SK-N-DZ (cell line): ENCODE measurements at places on chromosomes 6 and 20.

DNA sequence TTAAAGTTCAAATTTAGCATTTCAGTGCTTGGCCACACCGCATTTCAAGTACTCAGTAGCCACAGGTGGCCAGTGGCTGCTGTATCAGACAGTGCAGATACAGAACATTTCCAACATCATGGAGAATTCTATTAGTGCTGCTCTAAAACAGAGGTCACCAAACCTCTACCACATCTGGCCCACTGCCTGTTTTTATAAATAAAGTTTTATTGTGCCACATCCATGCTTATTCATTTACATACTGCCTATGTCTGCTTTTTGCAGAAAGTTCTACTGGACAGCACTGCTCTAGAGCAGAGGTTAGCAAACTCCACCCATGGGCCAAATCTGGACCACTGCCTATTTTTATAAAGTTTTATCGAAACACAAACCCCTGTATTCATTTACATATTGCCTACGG, 3.7 kb upstream of the PTPRT start:
- DNase-seq, result no peak

GRCh38 chr6:97215157-97215769, 67.8 kb downstream of the MMS22L start:
- peak; percentile 45 for DNase-seq

GRCh38 chr6:39221779-39222641, 7.3 kb downstream of the KCNK5 start:
- no peak for DNase-seq

DNA sequence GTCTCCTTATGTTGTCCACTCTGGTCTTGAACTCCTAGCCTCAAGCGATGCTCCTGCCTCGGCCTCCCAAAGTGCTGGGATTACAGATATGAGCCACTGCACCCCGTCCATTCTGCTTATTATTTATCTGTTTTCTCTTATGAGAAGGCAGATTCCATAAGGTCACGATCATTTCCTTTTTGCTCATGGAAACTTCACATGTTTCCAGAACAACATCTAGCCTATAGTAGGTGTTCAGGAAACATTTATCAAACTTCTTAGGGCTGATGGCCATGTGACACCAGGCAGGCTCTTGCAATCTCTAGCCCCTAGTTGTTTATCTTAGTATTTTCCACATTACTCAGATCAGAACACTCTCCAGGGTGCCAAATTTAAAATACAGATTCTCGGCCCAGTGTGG, 61.2 kb downstream of the ZFP64 start:
- DNase-seq, result no peak

GRCh38 chr20:47817573-47817972, 32.3 kb upstream of the SULF2 start:
- DNase-seq, result no peak

DNA sequence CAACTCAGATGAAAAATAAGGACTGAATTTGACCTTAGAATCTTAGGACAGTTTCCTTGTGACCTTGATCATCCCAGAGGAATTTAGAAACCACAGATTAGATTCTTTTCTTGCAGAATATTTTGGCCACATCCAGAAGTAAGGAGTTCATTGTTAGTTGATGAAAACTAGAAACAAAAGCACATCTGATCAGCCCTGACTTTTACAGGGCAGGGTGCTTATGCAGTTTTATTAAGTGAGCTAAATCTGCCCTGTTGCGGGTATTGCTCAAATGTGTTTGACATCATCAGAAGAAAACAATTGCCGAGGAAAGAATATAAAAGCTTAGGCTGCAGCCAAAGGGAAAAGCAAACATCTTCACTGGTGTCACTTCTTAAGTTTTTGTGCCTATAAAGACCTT, 100.8 kb downstream of the MTFR2 start:
- no peak for DNase-seq

GRCh38 chr20:46347841-46348803, 39.8 kb upstream of the CDH22 start:
- DNase-seq, result peak; percentile 69

DNA sequence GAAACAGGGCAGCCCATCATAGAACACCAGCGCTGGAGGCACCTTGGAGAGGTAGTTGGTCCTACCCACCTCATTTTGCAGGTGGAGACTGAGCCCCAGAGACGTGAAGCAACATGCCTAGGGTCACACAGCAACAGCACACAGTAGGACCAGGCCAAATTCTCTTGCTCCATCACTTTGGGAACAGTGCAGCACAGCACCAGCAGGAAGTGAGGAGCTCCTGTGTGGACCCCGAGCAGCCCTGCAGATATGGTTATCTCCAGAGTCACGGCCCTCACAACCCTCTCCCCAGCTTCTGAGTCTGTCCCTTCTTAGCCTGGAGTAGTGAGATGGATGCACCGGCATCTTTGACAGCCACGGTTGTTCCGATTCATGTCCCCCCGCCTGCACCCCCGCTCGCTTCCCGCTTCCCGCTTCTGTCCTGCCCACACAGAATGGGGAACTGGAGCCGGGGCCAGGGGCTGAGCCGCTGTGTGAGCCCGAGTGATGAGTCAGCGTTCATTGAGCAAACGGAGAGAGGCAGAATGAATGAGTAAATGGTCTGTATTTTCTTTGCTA, 72.6 kb upstream of the DUSP22 start:
- DNase-seq, result no peak

DNA sequence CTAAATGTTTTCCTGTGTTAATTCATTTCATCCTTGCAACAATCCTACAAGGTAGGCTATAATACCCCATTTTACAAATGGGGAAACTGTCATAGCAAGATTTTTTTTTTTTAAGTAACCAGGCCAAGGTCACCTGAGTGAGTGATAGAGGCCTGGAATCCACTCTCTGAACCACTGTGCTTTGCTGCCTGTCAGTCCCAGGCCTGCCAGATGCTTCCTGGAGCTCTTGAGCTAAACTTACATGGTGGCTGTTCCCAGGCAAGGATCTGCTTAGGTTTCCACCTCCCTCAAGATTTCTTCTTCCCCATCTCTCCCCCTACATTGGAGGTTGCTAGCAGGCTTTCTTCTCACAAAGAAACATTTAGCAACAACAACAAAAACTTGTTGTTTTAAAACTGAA, 32.7 kb upstream of the RNF8 start:
- DNase-seq, result no peak

- peak; percentile 32 for DNase-seq
These were observed 118.5 kb downstream of the GFRAL start for GRCh38 chr6:55445648-55446204.

DNA sequence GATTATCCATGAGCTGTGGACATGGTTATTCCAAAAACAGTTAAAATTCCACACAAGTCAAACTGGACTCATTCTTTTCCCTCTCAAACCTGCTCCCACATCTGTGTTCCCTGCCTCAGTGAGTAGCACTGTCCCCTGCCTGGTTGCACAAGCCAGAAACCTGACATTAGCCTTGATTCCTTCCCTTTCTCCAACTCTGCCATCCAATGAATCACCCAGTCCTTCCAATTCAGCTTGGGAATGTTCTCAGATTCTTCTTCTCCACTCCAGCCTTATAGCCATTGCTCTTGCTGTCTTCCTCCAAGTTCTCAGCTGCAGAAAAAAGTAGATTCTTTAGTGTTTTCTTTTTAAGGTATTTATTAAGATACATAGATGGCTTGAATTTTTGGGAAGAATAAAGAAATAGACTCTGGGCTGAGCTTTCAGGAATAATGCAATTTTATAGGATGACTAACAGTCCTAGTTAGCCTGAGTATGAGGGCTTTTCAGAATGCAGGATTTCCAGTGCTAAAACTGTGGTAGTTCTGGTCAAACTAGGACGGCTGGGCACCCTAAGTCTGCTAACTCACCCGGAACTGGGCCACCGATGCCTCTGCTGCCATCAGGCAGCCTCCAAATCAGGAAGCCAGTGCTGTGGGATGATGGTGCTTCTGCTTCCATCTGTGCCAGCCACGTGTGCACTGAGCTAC, 18.2 kb upstream of the SASH1 start:
- DNase-seq, result no peak

DNA sequence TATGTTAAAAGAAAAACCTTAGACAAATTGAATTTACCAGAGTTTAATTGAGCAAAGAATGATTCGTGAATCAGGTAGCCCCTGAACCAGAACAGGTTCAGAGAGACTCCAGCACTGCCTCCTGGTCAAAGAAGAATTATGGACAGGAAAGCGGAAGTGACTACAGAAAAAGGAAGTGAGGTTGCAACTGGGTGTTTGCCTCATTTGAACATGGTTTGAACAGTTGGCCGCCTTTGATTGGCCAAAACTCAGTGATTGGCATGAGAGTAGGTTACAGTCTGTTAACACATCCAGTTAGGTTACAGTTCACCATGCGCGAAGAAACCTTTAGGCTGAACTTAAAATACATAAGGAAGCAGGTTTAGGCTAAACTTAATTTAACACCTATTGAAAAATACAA, 248.8 kb downstream of the TFAP2A start:
- no peak for DNase-seq

DNA sequence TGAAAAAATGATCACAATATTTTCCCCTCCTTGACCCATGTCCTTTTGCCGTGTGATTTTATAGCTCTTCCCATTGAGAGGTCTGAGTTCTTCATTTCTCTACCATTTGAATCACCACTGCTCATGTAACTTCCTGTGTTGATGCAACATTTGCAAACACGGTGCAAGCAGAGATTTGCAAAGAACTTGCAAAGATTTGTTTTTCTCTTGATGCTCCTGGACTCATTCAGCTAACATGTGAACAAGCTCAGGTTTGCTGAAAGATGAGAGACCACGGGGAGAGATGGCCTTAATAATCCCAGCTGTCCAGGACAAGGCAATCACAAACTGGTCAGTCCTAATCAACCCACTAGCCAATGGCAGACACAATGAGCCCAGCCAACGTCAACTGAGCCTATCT, 8.6 kb downstream of the VNN2 start:
- DNase-seq, result no peak

DNA sequence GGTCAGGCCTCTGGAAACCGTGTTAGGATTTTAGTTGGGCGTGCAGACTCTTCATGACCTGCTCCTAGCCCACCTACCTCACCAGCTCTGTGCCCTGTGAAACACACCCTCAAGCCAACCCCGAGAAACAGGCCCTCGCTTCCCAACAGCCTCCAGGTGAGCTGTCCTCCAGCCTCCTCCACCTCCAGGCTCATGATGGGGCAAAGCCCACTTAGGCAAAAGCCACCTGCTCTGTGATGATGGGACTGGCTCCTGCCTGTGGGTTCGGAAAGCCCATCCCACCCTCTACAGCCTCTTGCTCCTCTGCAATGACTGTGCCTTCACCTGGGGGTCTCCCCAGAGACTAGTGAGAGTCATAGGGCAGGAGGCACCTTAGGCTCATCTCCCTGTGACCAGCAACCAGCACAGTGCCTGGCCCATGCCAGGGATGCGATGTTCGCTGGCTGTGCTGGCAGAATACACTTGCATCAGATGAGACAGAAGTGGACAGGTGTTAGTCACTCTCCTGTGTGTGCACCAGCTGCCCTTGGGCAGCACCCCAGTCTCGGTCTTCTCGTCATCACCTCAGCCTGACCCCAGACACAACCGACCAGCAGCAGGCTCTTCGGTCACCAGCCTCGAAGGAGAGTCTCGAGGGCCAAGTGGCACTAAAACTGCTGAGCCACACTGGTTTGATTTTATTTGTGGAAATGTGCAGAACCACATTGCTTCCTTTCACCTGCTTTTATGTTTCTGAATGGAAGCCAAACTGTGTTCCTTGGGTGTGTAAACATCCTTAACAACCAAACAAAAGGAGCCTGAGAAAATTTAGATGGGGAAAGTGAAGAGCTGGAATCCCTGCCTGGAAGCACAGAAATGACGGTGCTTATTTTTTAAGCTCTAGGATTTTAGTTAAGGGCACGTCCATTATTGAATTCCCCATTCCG, 10.7 kb downstream of the PXDC1 start:
- DNase-seq, result no peak

DNA sequence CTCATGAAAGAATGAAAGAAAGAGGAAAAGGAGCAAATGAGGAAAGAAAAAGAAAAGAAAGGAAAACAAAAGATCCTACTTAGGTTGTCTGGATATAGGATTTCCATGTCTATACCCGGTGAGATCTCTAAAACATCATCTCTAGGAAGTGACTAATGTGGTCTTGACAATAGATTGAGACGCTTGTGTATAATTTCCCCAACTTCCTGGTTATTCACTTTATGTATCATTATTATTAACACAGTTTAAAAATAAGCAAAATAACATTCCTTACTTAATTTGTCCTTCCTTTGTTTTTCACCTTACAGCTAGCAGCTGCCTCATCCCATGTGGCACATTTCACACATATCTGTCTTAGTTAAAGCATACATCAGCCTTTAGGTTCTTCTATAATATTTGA, 27.0 kb downstream of the LAMA4 start:
- no peak for DNase-seq

GRCh38 chr6:1761477-1761877, 151.8 kb downstream of the FOXC1 start:
- DNase-seq, result no peak

GRCh38 chr20:45405571-45406259, 2.4 kb upstream of the DBNDD2 start:
- peak; percentile 31 for DNase-seq

DNA sequence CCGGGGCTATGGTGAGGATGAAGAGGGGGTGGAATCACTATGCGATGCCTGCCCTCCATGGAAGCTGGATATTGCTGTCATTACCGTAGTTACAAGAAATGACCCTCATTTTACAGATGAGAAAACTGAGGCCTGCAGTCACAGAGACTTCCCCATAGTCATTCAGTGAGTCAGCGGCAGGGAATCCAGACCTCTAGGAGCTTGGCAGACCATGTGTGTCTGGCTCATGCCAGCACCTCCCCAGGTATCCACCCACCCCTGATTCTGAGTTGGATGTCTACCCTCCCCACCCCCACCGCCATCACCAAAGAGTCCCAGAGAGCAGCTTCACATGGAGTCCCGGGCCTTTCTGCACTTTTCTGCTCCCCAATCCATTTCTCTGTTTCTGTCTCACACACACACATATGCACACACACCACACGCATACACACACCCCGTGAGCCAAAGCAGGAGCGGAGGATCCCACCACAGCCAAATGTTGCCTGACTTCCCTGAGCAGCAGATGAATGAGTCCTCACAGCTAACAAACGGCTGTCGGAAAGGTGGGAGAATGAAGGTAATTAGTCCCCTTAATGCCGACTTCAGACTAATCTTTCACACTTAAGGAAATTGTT, 24.8 kb downstream of the CDH22 start:
- no peak for DNase-seq
